ENCODE measurements at places on chromosomes 5 and 9. TPM values are rescaled to one million over a fixed set of nuclear protein-coding genes. Genes with fewer than 3 reads are reported as not detected.

The MARVELD2 gene
- 23.7 TPM for polyA plus RNA-seq

The ARHGEF39 gene
- 11.5 TPM for polyA plus RNA-seq

The PCDHGA1 gene
- 0.92 TPM for polyA plus RNA-seq

The MIGA2 gene
- 16.8 TPM for polyA plus RNA-seq

The SNX30 gene
- 21.6 TPM for polyA plus RNA-seq

The LCNL1 gene
- 0.14 TPM for polyA plus RNA-seq

The PAEP gene
- 0.22 TPM for polyA plus RNA-seq

The DMRT2 gene
- 4.0 TPM for polyA plus RNA-seq

The NXNL2 gene
- 4.0 TPM for polyA plus RNA-seq

The CXXC5 gene
- 201 TPM for polyA plus RNA-seq

The NTRK2 gene
- polyA plus RNA-seq: 134 TPM

The OTP gene
- polyA plus RNA-seq: not detected

The PCDHB6 gene
- 3.2 TPM for polyA plus RNA-seq

The KIAA0825 gene
- 4.6 TPM for polyA plus RNA-seq

The THBS4 gene
- 18.6 TPM for polyA plus RNA-seq

The EGFLAM gene
- polyA plus RNA-seq: 11.5 TPM

The FKTN gene
- 22.6 TPM for polyA plus RNA-seq

The TRAF1 gene
- 4.5 TPM for polyA plus RNA-seq

The ZNF608 gene
- 70.2 TPM for polyA plus RNA-seq

The IL9 gene
- polyA plus RNA-seq: not detected

The CDX1 gene
- polyA plus RNA-seq: 1.0 TPM

The PTPA gene
- polyA plus RNA-seq: 135 TPM

The TRIM14 gene
- polyA plus RNA-seq: 5.9 TPM

The SFXN1 gene
- 46.5 TPM for polyA plus RNA-seq

The MLANA gene
- 1.4 TPM for polyA plus RNA-seq

The GNA14 gene
- 12.9 TPM for polyA plus RNA-seq

The TMC1 gene
- 1.4 TPM for polyA plus RNA-seq

The BTNL8 gene
- polyA plus RNA-seq: 0.79 TPM

The KIF24 gene
- polyA plus RNA-seq: 6.1 TPM

The WNK2 gene
- polyA plus RNA-seq: 24.8 TPM

The NIM1K gene
- 0.33 TPM for polyA plus RNA-seq

The CDH12 gene
- 6.4 TPM for polyA plus RNA-seq

The SV2C gene
- polyA plus RNA-seq: 1.3 TPM

The IRF1 gene
- polyA plus RNA-seq: 13.3 TPM

The GALT gene
- polyA plus RNA-seq: 65.6 TPM

The PCDHGC4 gene
- 3.6 TPM for polyA plus RNA-seq

The SLC34A1 gene
- 181 TPM for polyA plus RNA-seq

The F2R gene
- 77.0 TPM for polyA plus RNA-seq

The NEUROG1 gene
- not detected for polyA plus RNA-seq

The IL4 gene
- polyA plus RNA-seq: not detected

The BTNL9 gene
- 14.9 TPM for polyA plus RNA-seq

The SKP2 gene
- polyA plus RNA-seq: 42.8 TPM

The REEP2 gene
- polyA plus RNA-seq: 10.1 TPM

Data from renal cortex interstitium (tissue), 15 donors.